Left lobe of liver (tissue), 2 donors: ENCODE measurements at places on chromosomes 16 and 17.

DNA sequence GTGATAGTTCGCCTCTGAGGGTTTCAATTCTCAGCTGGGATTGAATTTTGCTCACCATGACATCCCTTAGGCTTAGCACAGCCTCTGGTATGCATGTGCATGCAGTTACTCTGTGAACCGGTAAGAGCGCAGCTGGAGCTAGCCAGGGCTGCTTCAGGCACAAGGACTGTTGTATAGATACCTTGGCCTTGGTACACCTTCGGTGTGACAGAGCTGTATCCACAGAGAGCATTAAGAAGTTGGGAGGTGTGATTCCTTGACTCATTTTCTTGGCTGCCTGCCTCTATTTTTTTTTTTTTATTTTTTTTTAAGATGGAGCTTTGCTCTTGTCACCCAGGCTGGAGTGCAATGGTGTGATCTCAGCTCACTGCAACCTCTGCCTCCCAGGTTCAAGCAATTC is 2.2 kb upstream of the NUTF2 start:
- no peak for DNase-seq

GRCh38 chr16:13992976-13993375 is 73.0 kb downstream of the ERCC4 start:
- peak; percentile 19 for DNase-seq

- no peak for DNase-seq
Measured at GRCh38 chr17:61009663-61010062, 332.0 kb downstream of the BCAS3 start.

GRCh38 chr17:42288803-42289610 is 709 bp downstream of the STAT5A start:
- DNase-seq = peak; percentile 64

DNA sequence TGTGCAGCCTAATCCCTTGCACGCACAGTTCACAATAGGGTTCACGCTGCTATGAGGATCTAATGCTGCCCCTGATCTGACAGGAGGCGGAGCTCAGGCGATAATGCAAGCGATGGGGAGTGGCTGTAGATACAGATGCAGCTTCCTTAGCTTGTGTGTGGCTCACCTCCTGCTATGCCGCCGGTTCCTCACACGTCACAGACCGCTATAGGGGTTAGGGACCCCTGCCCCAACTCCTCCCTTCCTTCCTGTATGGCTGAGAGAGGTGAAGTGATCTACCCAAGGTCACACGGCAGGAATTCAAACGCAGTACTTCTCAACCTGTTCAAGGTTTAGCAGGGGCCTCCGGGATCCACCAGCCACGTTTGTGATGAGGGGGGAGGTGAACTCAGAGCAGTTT is 13.4 kb upstream of the PLLP start:
- no peak for DNase-seq

- DNase-seq = peak; percentile 63
Measured at GRCh38 chr17:2786176-2786881, 9.9 kb upstream of the RAP1GAP2 start.

DNA sequence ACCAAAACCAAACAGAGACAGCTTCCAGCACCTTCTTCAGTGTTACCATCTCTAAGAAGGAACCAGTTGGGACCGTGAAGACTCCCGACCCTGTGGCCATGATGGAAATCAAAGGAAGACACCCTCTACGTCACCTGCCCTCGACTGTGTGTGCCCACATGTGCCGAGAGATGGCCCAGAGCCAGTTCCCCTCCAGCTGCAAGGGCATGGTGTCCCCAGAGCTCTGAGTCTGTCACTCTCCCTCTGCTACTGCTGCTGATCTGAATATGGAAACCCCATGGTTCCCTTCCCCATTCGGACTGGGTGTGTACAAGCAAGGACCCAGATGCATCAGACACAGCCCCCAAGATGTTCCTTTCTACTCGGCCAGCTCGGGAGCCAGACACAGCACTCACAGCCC is 76.4 kb downstream of the SOCS1 start:
- DNase-seq = no peak

- DNase-seq = no peak
Measured at GRCh38 chr17:17377071-17377967, 74.1 kb downstream of the NT5M start.

GRCh38 chr16:67822511-67822910 is 15.8 kb downstream of the TSNAXIP1 start:
- no peak for DNase-seq

- DNase-seq = no peak
Measured at GRCh38 chr16:56779906-56780305, 50.0 kb downstream of the NUP93 start.

DNA sequence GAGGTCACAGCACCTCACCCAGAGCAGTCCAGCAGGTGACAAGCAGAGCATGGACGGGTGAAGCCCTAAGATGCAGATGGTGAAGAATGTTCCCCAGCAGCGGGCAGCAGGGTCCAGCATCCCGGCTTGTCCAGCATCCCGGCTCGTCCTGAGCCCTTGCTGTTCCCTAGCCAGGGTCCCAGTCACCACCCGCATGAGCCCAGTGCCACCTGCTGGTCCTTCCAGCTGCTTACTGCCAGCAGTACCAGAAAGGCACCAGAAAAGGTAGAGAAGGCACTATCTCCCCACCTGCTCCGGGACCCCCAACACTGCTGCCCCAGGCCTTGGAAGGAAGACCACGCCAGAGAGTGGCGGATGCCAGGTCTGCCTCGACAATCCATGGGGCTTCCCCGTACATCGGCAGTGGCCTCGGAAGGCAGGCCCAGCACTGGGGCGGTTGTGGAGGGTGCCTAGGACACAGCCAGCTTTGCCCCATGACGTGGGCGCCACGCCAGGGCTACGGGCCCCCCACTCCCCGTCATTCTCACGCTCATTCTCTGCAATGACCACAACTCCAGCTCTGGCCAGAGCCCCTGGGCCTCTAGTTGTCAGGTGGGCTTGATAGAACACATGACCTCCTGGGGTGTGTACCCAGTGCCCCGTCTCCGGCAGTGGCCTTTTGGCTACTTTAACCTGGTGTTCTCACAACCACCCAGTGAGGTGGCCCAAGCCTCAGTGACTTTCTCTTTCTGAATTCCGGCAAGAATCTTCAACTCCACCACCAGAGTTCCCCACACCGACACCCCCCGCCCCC is 1.4 kb downstream of the CENPX start:
- DNase-seq = peak; percentile 83

- DNase-seq = peak; percentile 67
Measured at GRCh38 chr17:81551458-81552243, 502 bp downstream of the FAAP100 start.

DNA sequence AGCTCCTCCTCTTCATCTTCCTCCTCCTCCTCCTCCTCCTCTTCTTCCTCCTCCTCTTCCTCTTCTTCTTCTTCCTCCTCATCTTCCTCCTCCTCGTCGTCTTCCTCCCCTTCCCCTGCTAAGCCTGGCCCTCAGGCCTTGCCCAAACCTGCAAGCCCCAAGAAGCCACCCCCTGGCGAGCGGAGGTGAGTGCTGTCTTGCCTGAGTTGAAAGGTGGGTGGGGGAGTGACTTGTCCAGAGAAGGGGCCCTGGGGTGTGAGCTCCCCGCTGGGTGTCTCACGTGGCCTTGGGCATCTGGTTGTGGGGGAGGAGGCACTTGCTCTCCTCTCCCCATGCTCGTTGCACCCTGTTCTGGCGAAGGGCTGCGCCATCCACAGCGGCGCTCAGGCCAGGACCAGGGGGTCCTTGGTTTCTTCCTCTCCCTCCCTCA is 8.0 kb downstream of the ELOB start:
- no peak for DNase-seq

DNA sequence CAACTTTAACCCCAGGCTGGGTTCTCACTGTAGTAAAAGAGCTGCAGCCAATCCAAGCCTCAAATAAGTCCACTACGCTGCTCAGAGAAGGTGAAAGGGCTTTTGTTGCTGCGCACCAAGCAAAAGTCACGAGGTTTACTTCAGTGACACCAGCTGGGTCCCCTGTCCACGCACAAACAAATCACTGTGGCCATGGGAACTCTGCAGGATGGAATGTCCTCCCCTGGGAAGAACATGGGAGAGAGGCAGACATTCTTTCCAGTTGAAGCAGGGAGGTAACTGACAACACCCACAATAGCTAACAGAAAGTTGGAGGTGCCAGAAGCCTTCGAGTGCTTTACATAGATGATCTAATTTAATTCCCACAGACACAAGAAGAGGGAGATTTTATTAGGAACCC is 181.9 kb downstream of the PMP22 start:
- DNase-seq = no peak

DNA sequence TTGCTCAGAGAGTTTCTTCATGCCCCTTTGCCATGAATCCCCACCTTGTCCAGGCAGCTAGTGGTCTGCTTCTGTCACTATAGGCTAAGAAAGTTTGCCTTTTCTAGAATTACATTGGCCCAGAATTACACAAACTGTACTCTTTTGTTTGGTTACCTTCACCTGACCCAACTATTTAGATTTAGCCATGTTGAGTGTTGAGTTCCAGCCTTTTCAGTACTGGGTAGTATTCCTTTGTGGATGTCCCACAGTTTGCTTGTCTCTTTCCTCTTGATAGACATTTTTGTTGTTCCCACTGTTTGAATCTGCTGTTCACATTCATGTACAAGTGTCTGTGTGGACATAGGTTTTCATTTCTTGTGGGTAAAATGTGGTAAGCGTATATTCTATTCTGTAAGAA is 22.3 kb downstream of the USP10 start:
- DNase-seq = no peak

GRCh38 chr17:21425736-21426135 is 49.6 kb downstream of the KCNJ12 start:
- no peak for DNase-seq

- DNase-seq = no peak
Measured at GRCh38 chr17:4440690-4441686, 7.2 kb downstream of the SPNS3 start.

DNA sequence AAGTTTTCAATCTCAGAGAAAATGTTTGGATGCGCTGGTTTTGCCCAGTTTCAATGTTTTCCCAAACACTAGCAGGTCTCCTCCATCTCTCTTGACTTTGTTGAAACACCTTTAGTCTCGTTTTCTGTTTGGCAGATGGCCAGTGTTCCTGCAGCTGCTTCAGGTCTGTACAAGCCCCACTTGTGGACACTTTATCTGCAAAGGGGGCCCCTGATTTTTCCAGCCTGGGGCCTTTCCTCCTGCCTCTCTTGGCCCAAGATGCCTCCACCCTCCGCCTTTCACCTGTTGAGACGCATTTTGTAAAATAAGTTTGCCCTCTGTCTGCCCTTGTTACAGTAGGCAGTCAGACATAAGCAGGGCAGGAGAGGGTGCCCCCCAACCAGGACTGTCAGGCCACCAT is 21.8 kb upstream of the PRM1 start:
- no peak for DNase-seq
